Activated T-helper 1 cell treated with anti-CD3 and anti-CD28 coated beads, Interleukin-2, amount 50 U/mL, for 16 hours (primary cell): ENCODE measurements at places on chromosomes 3 and 15.

- no peak for DNase-seq
Observed at GRCh38 chr15:64536244-64536836, 76.0 kb downstream of the ZNF609 start.

DNA sequence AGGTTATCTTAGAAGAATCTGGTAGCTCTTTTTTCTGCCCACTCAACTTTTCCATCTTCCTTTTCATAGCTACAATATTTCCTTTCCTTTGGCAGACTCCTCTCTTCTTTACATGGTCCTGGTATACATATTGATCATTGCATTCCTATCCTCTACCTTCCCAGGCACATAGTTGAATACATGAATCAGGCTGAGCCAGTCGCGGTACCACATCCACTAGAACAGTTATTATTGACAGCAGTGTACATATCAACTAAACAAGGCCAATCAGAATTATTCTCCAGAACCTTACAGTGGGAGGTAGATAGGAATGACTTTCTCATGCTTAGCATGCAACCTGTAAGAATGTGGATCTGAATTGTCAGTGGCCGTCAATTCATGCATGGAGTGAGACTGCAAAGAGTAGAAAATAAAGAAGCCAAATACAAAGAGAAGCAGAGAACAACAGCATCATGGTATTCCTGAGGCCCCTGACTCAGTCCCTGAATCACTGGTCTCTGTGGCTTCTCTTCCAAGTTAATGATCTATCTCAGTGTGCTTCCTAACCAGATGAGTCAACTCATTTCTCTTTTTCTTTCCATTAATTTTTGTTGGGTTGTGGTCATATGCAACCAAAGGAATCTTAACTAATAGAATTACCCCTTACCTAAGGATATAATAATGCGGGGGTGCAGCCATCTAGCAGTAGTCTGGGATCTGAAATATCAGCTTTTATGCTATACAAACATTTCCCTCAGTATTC, 60.9 kb upstream of the DCBLD2 start:
- no peak for DNase-seq

DNA sequence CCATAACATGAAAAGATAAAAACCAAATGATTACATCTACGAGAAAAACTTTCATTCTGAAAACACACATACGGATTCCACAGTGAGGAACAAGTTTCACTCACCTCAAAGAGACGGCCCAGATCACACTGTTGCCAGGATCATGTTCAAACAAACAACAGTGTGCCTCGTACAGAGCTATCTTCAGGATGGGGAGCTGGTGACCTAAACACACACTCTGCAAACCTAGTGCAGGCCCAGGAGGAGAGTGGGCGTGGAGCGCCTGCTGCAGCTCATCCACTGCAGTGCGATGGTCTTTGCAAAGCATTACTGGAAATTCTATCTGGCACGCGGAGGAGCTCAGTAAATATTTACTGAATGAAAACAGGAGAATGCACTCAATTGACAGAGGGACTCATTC, 38.5 kb downstream of the TAMM41 start:
- DNase-seq: no peak

DNA sequence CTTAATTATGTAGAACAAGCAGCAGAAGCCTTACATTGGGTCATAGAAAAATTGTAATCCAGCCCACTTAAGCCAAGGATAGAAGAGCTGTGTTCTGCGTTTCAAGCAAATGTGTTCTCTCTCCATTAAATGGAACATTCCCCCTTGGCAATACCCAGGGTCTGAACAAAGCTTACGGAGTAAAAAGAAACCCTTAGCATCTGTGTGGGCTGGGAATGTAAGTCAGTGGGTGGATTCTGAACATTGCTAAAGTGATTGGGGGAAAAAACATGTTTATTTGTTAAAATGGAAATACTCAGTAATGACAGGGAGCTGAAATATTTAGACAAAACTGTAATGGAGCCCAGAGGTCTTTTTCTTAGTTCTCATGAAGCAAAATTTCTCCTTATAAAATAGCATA, 147.4 kb downstream of the DUT start:
- DNase-seq: no peak

GRCh38 chr3:64141476-64141875, 83.8 kb downstream of the PRICKLE2 start:
- DNase-seq: no peak

- no peak for DNase-seq
Observed at GRCh38 chr3:61594964-61595285, 33.6 kb downstream of the PTPRG start.

DNA sequence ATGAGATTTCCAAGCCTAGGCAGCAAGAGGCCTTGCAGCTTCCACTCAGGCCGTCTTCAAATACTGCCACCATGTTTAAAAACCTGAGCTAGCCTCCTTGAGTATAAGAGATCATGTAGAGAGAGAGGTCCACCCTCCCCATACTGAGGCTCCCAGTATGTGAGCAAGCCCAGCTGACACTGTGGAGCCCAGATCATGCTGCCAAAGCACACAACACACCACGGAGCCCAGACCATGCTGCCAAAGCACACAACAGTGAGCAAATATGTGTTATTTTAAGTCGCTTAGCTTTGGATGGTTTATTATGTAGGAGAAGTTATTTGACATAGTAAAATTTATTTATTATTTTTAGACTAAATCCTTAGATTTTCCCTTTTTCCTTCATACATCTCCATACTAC, 333.7 kb downstream of the CTNNB1 start:
- DNase-seq: no peak

DNA sequence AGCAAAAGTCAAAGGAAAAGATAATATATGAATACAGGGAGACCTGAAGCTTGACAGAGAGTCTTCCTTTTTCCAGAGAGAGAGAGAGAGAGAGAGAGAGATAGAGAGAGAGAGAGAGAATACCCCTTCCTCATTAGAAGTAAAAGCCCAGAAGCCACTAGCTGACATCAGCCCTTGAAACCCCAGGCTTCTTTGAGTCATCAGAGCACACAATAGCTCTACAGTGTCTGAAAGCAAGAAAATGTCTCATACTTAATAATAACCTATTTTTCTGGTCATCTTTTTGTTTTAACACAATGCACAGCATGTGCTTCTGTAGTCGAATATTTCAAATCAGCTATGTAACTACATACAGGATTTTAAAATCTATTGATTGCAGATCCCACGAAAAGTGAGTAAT, 109.2 kb upstream of the NANOGP8 start:
- DNase-seq: no peak

GRCh38 chr3:27568393-27568792, 84.2 kb upstream of the SLC4A7 start:
- DNase-seq: no peak

GRCh38 chr3:117515309-117515708, 805.7 kb downstream of the TUSC7 start:
- no peak for DNase-seq

- DNase-seq: no peak
Observed at GRCh38 chr15:38005953-38006808, 71.7 kb downstream of the TMCO5A start.

DNA sequence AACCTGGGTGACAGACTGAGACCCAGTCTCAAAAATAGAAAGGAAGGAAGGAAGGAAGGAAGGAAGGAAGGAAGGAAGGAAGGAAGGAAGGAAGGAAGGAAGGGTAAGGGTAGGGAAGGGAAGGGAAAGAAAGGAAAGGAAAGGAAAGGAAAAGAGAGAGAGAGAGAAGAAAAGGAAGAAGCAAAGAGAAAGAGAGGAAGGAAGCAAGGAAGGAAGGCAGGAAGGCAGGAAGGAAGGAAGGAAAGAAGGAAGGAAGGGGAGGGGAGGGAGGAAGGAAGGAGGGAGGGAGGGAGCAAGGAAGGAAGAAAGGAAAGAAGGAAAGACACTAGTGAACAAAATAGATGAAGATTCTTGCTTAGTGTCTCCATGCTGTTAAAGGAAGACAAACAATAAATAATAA, 129.1 kb downstream of the SHQ1 start:
- no peak for DNase-seq

GRCh38 chr3:178705925-178706324, 169.7 kb downstream of the KCNMB2 start:
- DNase-seq: no peak

- DNase-seq: no peak
Observed at GRCh38 chr3:1843111-1843510, 255.6 kb upstream of the CNTN4 start.

GRCh38 chr3:31140470-31140869, 246.0 kb upstream of the GADL1 start:
- no peak for DNase-seq

- no peak for DNase-seq
Observed at GRCh38 chr15:29140475-29141307, 128.9 kb downstream of the NSMCE3 start.

- DNase-seq: no peak
Observed at GRCh38 chr15:71294911-71295602, 179.8 kb downstream of the THSD4 start.

- DNase-seq: no peak
Observed at GRCh38 chr15:31427411-31427810, 100.8 kb downstream of the KLF13 start.

DNA sequence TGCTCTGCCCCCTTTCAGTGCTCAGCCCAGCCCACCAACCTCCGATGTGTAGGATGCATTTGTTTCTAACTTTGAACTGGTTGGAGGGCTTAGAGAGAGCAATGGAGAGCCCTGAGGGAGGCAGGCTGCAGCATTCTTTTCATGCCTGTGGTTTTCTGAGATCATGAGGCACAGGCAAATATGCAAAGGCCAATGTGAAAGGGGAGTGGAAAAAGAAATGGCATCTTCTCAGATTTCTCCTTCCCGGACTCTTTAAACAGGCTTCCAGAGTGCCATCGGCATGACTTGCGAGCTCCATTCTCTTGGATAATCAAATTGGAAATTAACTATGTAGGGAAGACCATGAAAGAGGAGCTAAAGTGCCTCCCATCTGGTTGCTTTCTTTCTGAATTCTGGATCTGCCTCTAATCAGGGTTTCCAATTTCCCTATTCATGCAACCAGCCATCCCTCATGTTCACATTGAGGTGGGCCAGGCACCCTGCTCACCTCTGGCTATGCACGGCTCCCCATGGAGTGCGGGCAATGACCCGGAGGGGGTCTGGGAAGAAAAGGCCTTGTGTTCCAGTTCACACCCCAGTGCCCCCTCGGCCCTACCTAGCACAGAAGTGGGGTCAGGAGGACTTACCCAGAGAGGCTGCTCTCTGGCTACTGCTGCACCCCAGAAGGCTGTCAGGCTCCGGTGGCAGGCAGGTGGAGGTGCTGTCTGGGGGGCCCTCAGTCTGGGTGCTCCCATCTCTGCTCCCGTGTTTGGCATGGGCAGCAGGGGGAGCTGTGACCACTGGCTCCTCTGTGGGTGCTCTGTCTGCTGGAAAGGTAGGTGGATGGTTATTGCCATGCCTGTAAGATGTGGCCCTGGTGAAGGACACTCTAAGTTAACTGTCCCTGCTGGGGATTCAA, 16.1 kb downstream of the AMOTL2 start:
- no peak for DNase-seq

- no peak for DNase-seq
Observed at GRCh38 chr3:179149406-179149867, 1.3 kb downstream of the PIK3CA start.

GRCh38 chr3:55588146-55588765, 101.2 kb upstream of the WNT5A start:
- no peak for DNase-seq

GRCh38 chr3:74447221-74447620, 167.2 kb downstream of the CNTN3 start:
- no peak for DNase-seq

DNA sequence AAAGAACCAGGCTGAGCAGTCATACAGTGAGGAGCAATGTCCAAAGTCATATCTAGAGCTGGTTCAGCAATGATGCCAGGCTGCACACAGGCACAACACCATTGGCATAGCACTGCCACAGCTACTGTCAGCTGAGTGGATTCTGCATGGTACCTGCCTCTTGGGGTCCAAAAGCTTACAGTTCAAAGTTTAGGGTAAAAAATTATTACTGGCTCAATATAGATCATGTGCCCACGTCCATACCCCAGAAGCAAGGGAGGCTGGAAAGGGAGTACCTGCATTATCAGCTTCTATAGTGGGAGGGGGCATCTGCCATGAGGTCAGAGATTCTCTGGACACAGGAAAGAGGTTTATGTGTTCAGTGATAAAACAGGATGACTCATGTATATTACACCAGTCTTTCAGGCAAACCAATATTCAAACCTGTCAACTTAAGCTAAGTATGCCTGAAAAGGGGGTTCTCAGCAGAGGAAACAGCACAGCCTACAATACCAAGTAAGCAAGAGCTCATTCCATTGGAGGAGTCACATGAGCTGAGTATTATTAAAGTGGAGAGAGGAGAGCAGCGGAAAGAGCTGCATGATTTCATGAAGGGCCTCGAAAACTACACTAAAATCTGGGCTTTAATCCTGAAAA, 99.0 kb downstream of the ANO10 start:
- DNase-seq: no peak

DNA sequence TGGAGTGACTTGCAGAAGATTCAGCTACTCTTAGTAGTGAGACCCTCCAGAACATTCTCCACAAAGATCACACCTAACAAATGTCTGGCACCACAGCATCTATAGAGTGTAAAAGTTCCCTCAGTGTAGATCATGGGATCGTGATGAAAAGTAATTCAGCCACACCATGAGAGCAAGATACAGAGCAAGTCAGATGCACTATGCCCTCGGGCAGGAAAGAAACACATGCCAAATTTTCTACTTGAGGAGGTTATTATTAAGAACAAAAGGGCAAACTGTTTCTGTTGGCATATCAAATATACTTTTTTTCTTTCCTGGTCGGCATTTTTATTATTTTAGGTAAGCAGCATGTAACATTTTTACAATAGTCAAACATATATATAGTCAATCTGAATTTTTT, 44.8 kb upstream of the SNTN start:
- no peak for DNase-seq

DNA sequence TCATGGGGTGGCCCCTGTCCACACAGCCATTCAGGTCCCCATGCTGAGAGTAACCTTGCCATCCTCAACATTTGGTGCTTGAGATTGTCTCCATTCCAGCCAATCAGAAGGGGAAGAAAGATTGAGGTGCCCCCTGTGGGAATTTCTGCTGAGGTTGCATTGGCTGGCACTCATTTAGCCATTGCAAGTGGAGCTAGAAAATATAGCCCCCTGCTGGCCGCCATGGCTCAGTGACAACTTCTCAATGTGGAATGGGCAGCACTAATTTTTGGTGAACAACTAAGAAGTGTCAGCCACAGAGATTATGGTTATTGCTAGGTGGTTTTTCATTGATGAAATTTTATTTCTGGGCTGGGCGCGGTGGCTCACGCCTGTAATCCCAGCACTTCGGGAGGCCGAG, 22.0 kb downstream of the COL6A6 start:
- DNase-seq: no peak

DNA sequence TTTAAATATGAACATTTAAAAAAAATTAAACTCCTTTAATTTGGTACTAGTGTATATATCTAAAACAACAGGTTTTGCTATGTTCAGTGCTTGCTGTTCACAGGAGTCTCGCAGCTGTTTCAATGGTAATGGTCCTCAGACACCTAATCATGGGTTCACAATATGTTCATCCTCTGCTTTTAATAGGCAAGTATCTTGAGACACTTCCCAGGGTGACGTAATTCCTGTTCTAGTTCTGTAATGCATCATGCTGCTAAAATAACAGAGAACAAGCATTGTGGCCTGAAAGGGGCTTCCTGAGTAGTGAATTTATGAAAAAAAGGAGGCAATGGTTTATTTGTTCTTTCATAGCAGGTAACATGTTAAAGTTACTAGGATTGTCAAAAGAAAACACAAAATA, 625.2 kb upstream of the GBE1 start:
- DNase-seq: no peak
